ENCODE measurements at places on chromosomes 12 and 14.

DNA sequence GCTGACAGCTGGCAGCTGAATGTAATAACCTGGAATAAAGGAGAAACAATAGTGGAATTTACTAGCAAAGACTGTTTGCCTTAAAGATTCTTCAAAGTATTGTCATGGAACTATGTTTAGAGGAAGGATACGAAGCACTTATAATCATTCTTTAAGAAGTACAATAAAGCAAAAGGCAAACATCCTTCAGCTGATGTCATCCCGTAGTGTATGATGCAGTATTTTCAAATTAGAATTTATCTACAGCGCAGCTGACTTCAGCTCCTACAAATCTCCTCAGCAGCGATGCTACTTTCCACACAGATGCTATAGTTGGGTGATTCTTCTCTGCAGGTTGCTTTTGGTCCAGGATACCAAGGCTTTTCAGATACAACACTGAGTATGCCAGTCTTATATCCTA is 31.5 kb downstream of the CLEC1A start:
- no peak for DNase-seq

DNA sequence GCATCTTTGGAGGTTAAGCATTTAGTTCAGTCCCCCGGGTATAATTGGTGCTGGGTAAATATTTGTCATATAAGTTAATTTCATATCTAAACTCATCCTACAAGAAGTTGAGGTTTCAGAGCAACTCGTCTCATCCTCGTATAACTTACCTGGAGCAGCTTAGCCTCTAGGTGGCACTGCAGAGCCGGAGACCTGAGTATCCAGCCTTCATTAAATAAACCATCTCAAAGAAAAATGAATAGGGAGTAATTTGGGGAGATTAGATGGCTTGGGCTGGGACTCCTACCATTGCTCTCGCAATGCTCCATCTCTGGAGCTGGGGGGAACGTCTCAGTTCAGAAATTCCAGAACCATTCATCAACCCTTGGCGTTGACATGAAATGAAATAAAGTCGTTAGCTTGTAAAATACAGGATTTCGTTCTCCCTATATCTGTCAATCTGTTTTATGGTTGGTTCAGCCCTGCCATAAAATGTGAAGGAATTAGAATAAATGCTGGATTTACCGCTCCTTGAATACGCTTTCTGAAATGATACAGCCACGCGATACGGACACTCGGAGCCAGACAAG is 122.9 kb upstream of the TMEM132D start:
- no peak for DNase-seq

DNA sequence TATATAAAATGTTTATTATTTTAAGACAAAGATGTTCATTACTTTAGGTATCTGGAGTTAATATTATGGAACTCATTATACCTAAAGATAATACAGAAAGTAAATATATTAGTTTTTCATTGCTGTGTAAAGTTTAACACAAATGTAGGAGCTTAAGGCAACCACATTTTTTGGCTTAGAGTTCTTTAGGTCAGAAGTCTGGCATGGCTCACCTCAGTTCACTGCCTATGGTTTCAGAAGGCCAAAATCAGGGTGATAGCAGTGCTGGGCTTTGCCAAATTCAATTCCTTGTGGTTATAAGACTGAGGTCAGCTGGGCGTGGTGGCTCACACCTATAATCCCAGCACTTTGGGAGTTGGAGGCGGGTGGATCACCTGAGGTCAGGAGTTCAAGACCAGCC is 35.5 kb upstream of the PRPF39 start:
- no peak for DNase-seq

GRCh38 chr14:61257469-61258057 is 23.6 kb downstream of the TMEM30B start:
- DNase-seq = no peak

- no peak for DNase-seq
These were observed 192.1 kb downstream of the VRK1 start for GRCh38 chr14:96989306-96989705.

DNA sequence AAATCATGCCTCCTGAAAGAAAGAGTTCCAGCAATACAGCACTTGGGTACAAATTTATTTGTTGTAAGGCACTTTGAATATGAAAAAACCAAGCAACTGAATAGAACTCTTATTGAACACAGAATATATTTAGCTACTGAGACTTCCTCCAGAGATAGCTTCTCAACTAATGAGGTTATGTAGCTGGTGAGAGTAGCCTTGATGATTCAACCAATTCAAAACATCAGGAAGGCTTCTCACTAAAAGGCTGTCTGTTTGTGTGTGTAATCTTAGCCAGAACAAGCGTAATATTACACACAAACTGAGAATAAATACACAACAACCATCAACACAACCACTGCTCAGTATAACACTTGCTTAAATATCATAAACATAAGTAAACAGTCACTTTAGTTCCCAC is 20.4 kb downstream of the EIF2B2 start:
- no peak for DNase-seq

- DNase-seq = no peak
These were observed 45.0 kb downstream of the TBK1 start for GRCh38 chr12:64496839-64497400.

DNA sequence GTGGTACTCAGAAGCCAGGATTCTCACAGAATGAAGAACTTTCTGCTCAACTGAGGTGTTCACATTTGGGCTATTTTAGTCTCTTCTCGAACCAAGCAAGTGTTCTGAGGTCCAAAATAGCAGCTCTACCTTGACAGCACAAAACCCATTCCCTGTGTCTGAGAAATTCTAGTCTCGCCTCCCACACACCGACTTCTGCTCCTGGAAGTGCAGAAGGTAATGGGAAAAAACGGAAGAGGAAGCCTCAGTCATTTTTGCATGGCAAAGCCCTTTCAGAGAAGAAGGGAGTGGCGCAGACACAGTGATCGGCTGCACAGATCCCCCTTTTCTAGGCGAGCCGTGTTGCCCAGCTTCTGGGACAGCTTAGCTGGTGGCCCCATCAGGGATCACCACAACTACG is 31.2 kb upstream of the VPS33A start:
- DNase-seq = no peak

GRCh38 chr12:113854385-113855142 is 111.6 kb downstream of the RBM19 start:
- DNase-seq = peak; percentile 50

GRCh38 chr12:6280672-6281071 is 29.8 kb upstream of the PLEKHG6 start:
- no peak for DNase-seq

DNA sequence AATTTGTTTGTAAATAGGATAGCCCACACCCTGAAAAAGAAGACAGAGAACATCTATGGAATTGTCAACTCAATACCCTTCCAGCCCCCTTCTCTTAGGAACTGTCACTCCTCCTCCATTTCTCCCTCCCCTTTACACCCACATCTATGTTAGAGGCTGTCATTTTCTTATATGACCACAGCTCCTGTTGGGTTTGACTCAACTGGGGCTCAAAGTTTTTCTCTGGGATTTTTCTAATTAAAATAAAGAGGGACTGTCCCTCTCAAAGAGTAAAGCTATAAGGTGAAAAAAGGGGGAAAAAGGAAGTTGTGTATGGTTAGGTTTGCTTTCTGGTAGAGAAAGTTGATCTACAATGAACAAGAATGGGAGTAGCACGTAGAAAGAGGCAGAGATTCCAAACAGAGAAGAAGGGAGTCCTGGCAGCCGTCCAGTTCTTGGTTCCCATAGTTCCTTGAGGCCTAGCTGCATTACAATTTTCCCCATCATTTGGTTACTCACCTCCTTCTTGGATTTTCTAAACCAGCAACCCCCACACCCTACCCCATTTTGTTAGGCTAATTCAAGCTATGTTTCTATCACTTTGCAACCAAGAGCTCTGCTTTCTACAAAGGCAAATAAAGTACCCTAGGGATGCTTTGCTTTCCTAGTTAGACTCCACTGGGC is 44.3 kb upstream of the STK38L start:
- no peak for DNase-seq

DNA sequence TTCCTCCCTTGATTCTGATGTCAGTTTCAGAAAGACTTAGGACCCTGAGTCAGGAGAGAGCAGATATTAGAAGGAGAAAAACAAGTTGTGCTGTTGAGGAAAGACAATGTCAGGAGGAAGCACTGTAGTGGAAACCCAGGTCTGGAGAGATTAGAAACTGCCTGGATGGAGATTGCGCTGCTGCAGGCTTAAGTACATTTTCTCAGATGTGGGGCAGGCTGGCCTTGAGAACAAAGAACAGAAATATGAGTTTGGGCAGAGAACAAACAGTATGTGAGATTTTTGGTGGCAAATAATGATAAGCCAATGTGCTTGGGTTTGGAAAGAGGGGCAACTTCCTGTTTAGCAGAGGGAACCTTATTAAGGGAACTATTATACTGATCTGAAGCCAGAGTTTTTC is 74.3 kb upstream of the PRMT8 start:
- DNase-seq = no peak

- no peak for DNase-seq
These were observed 10.1 kb downstream of the MIA2 start for GRCh38 chr14:39243831-39244230.

DNA sequence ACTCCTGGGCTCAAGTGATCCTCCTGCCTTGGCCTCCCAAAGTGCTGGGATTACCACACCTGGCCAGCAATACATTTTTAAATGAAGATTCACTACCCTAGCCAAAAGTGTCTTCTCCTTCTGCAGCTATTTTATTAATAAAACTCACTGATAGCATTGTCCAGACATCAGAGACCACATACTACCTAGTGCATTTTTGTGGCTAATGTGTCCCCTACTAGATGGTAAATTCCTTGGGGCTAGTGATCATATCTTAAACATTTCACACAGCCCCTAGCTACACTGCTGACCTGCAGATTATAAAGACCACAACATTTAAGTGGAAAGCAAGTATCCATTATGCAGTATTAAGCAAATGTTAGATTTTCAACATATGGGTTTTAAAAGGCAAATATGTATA is 17.0 kb downstream of the DTD2 start:
- DNase-seq = no peak

DNA sequence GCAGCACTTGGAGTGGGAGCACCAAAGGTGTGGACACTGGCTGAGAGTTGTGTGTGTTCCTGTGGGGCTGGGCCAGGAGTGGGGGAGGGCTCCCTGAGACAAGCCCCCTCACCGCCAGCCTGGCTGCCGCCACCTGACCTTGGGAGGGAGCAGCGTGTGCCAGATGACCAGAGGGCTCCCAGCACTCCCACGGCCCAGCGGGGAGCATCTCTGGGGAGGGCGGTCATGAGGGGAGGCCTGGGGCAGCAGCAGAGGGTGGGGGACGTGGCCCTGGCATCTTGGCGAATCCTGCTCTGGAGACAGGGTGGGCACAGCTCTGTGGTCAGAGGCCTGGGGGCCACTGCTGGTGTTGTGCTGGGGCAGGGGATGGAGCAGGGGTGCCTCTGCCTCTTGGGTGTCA is 10.7 kb downstream of the CEP170B start:
- peak; percentile 14 for DNase-seq

- DNase-seq = no peak
These were observed 162.7 kb downstream of the FOXN3 start for GRCh38 chr14:89254166-89254909.

DNA sequence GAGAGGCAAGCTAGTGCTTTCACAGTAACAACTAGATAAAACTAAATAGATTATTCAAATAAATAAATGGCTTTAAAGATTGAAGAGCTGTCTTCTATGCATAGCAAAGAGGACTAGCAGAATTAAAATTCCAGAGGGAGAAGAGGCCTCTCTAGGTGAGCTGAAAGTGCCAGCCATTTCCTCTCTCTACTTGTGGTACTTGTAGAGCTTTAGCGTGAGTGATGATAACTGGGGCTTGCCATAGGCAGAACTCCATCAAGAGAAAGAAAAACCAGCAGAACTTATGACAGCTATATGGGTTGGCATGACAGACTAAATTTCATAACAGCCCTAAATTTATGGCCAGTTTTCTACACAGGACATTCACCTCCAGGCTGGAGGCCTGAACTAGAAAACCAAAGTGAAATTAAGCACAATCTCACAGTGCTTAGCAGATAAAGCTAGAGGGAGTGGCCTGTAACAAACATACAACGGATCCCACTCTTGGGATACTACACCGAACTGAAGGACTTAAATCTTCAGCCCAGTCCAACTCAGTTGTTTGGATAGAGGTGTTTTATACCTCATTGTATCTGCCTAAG is 11.0 kb downstream of the SPTLC2 start:
- no peak for DNase-seq

- peak; percentile 53 for DNase-seq
These were observed 24.7 kb downstream of the ITPK1 start for GRCh38 chr14:93090826-93091555.

DNA sequence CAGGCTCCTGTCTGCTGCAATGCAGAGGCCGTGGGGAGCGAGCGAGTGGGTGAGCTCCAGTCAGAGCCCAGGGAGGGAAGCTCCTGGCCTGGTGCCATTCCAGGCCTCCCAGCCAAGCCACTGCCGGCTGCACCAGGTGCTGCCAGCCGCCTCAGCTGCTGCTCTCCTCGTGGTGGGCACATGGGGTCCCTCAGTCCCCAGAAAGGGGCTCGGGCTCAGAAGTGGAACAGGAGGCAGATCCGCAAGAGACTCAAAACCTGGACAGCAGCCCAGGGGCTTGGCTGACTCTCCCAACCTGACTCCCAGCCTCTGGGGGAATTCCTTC is 2.4 kb downstream of the ABCB9 start:
- DNase-seq = peak; percentile 53

- DNase-seq = no peak
These were observed 226.0 kb downstream of the RASSF9 start for GRCh38 chr12:85610194-85610593.

- no peak for DNase-seq
These were observed 46.5 kb downstream of the PAPLN start for GRCh38 chr14:73283608-73284379.

GRCh38 chr14:100332797-100333196 is 9.7 kb downstream of the SLC25A47 start:
- DNase-seq = no peak
